Stimulated activated CD8-positive, alpha-beta memory T cell treated with anti-CD3 and anti-CD28 coated beads, Interleukin-4, amount 100 ng/mL, for 24 hours (primary cell): ENCODE measurements at places on chromosomes 7 and 10.

DNA sequence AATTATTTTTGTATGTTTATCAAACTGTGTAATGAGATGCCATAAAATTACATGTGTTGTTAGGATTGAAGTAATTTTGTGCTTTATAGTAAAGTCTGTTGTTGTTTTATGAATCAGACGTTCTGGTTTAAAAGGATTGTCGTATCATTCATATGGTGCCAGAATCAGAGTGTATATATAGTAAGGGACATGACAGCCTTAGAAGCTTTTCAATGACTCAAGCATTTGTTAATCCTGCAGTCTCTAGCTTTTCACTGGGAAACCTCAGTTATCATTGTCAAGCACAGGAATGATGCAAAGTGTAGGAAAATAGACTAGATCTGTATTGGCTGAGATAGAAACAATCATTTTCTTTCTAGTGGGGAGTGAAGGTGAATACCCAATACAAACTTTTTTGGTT is 57.5 kb downstream of the TRRAP start:
- DNase-seq = no peak

DNA sequence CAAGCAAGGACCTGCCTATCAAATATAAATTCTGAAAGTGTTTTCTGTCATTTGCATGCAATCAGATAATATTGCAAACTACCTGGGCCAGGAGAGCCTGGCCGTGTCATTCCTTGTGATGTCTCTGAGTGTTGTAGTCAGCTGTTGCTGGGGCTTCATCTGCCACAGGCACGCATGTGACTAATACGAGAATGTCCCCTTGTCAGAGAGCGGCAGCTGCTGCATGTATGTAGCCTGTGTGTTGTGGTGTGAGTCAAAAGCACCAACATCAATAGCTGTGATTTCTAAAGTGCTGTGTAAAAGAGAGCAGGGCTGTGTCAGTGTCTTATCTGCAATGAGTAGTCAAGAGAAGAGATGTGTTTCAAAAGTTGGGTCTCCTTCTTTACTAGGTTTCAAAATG is 155.4 kb downstream of the POU6F2 start:
- DNase-seq = no peak

GRCh38 chr7:112420236-112420861 is 29.9 kb upstream of the IFRD1 start:
- no peak for DNase-seq

- peak; percentile 62 for DNase-seq
These were observed 95.4 kb upstream of the AFAP1L2 start for GRCh38 chr10:114499630-114500190.

GRCh38 chr7:5627745-5628547 is 153.5 kb downstream of the RNF216 start:
- no peak for DNase-seq

GRCh38 chr7:22810843-22811242 is 11.8 kb downstream of the TOMM7 start:
- DNase-seq = no peak

DNA sequence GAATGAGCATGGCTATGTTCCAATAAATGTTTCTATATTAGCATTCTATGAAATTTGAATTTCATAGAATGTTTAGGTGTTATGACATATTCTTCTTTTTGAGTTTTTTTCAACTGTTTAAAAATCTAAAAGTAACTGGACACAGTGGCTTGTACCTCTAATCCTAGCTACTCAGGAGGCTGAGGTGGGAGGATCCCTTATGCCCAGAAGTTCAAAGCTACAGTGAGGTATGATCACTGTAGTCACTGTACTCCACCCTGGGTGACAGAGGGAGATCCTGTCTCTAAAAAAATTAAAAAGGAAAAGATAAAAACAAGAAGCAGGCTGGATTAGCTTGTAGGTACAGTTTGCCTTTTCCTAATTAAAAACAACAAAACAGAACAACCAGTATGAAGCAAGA is 95.1 kb downstream of the NRBF2 start:
- DNase-seq = no peak

- DNase-seq = peak; percentile 29
These were observed 783 bp downstream of the ANLN start for GRCh38 chr7:36390199-36391090.

- DNase-seq = no peak
These were observed 165.8 kb upstream of the PRSS1 start for GRCh38 chr7:142583446-142583845.

DNA sequence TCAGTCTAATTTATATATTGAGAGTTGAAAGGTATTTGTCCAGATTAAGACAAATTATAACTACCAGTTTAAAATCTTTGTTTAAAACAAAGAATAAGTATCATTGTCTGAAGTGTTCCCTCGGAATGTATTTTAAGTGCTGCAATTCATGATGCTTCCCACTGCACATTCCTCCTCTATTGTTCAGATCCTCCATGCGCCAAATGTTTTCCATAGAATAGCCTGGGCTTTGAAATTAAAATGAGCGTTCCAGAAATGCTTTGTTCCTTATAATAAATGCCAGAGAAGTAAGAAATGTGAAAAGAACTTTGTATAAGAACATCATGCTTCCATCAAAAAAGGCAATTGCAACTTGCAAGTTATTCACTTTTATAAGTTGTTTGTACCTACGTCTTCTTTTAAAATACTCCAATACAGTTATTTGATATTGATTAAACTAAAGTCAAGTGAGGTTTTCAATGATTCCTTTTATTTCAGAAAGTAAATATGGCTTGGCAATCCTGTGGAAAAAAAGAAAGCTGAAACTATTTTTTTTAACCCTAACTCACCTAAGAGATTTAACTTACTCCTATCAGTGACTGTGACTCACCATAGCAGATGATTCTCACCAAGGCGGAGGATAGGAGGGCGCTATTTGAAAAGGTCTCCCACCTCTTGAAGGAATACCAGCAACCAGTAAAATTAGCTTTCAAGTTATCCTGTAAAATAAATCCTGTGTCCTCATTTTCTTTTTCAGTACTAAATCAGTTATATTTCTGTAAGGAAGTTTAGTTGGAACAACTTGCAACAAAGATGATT is 85.8 kb downstream of the CTNNA3 start:
- no peak for DNase-seq

- DNase-seq = no peak
These were observed 102.6 kb upstream of the NRBF2 start for GRCh38 chr10:63030536-63030935.

GRCh38 chr7:112069879-112070321 is 136.3 kb downstream of the DOCK4 start:
- no peak for DNase-seq

DNA sequence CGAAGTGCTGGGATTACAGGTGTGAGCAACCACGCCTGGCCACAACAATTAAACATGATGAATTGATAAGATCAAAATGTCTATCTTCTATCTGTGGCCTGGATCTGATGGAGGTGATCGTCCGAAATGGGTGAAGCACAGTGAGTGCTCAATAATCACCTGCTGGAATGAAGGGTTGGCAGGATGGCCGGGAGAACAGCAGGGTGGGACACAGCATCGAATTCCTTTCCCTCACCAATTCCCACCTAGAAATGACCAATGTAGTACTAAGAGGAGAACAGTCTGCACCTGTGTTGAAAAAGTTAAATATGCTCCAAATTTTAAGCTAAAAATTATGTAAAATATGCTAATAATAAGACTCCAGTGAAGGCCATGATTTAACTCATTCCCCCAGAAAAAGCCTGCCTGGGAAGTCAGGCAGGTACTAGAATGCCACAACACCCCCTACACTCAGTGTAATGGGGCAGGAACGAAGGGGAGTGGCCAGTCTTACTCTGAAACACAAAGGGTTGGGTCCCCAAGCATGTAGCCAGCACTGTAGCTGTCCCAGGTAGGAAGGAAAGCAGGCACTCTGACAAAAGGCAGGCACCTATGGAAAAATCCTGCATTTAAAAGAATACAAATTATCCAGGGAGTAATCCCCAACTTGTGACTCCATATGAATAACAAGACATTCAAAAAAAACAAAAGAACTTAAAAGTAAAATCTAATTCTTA is 110.3 kb downstream of the VPS41 start:
- no peak for DNase-seq

DNA sequence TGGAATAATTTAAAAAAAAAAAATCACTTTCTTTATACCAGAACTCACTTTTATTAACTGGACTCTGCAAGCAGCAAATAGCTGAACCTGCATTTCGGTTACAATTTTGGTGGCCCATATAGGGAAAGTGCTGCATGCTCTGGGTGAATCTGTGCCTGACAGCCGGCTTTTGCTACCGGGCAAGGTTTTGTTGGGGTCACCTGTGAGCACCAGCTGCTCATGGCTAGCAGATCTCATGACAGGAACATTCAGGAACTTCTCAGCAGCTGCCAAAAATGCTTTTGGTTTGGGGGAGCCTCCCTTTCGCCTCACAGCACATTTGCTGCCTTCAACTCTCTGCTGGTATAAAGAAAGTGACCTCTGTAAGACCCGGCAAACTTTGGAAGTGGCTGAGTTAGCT is 13.2 kb upstream of the CREB3L2 start:
- DNase-seq = no peak

GRCh38 chr7:140322759-140323158 is 75.6 kb downstream of the SLC37A3 start:
- DNase-seq = no peak

DNA sequence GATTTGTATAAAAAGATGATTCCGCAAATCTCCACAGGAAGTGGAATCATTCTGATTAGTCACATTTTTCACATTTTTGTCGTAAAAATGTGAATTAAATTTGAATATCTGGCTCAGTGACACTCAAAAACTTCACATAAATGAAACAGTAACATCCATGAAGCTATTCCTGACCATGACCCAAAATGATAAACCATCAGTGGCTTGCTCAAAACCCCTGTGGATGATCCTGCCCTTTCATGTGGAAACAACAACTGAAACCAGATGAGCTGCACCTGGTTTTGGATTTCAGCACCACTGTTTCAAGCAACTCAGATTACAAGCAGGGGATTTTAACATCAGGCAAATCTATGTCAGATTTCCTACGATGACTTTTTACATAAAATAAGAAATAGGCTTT is 80.3 kb downstream of the AMPH start:
- no peak for DNase-seq

DNA sequence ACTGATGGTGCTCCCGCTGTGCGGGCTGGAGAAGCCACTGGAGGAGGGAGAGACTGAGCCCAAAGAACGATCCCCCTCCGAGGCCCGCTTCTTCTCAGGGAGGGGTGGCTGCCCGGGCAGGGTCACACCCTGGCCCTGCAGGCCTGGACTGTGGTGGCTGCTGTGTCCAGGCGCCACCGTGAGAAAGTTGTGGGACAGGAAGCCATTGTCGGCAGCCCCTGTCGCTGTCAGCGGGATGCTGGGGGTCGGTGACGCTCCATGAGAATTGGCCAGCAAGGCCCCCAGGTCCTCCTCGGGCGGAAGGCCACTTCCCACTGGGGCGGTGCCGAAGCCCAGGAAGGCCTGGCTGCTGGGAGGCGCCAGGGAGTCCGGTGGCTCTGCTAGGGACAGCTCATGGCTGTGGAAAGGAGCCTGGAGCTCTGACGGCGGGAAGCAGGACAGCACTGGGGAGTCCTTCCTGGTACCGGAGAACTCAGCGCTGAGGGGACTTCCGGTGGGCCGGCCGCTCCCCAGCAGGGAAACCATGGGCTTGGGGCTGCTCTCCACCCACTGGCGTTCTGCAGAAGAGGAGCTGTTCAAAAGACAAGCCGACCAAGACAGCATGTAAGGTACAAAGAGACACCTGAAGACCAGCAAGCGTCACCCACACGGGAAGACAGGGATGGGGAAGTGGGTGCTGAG is 278.8 kb downstream of the TNS3 start:
- DNase-seq = no peak

DNA sequence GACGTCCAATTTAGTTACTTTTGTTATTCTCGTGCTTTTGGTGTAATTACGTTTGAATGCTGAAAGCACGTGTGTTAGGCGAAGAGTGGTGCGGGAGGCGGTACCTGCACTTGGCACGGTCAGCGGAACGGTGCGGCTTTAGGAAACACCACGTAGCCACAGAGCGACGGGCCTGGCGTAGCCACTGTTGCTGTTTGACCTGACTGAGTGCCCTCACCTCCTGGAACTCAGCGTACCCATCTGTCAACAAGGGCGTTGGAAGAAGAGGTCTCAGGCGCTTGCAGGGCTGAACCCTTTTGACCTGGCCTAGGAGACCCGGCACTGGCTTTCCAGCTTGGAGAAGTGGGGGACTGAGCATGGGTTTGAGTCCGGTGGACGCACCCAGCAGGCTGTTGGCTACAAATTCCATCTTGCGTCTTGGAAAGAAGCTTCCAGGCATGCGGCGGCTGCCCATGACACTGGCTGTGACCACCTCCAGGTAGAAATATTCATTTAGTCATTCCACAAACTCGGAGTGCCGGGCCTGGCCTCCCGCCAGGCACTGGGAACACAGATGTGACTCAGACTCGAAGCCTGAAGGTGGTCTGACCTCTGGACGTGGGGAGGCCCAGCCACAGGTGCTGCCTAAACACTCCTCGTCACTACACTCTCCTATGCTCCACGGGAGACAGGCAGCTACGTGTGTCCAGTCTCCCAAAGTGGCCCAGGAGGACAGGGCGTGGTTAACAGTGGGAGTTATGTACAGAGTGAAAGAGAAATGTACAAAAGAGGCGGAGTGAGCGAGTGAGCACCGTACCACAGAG is 22.2 kb downstream of the FAM20C start:
- no peak for DNase-seq

- DNase-seq = no peak
These were observed 8.4 kb upstream of the TMEM254 start for GRCh38 chr10:80070057-80070456.

DNA sequence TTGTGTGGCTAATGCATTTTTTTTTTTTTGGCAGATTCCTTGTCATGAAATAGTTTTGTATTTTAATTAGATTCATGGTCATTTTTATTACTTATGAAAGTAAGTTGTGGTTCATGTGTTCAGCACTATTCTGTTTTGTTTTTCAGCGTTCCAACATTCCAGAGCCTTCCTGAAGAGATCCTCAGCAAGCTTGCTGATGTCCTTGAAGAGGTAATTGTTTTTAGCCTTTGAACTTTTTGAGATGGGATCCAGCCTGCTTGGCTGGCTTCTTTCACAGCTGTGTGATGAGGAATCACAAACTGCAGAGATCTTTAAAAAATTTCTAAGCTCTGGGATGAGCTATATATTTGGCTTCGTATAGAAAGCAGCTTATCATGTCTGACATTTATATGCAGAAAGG is 208.0 kb upstream of the CSTF2T start:
- DNase-seq = no peak

DNA sequence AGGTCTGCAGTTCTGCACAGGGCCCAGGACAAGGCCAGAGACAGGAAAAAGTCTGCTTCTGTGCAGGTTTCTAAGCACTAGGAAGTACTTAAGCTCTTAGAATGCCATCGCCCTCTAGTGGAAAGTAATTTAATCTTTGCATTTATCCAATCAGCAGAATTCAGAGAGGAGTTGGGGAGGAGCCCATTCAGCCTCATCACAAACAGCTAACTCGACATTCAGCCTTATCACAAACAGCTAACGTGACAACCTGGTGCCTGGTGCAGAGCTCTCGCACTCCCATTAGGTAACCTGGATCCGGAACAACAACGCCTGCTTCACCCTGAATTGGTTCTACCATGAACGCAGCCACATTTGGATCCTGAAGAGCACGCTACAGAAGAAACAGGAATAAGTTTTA is 15.2 kb downstream of the OAT start:
- no peak for DNase-seq
